ENCODE measurements at places on chromosomes 11 and 22. TPM values are rescaled to one million over a fixed set of nuclear protein-coding genes. Genes with fewer than 3 reads are reported as not detected.

Gene RASGRP2
- total RNA-seq, result 28.7 TPM

Gene GPHA2
- not detected for total RNA-seq

Gene TPBGL
- 0.68 TPM for total RNA-seq

Gene CHRM1
- 107 TPM for total RNA-seq

Gene VSTM5
- total RNA-seq, result 0.77 TPM

Gene LRRC4C
- total RNA-seq, result not detected

Data from prostate gland (tissue), 2 donors.